Hematopoietic multipotent progenitor cell treated with erythropoietin and hydrocortisone succinate and interleukin-3 and kit ligand, for 17 days (in vitro differentiated cells): ENCODE measurements at places on chromosomes 12 and 14.

- no peak for DNase-seq
These were observed 545.0 kb upstream of the FBXO33 start for GRCh38 chr14:39977198-39977597.

GRCh38 chr12:102551186-102551585 lies 70.8 kb upstream of the IGF1 start:
- no peak for DNase-seq

GRCh38 chr14:105070760-105071137 lies 5.5 kb upstream of the GPR132 start:
- no peak for DNase-seq

DNA sequence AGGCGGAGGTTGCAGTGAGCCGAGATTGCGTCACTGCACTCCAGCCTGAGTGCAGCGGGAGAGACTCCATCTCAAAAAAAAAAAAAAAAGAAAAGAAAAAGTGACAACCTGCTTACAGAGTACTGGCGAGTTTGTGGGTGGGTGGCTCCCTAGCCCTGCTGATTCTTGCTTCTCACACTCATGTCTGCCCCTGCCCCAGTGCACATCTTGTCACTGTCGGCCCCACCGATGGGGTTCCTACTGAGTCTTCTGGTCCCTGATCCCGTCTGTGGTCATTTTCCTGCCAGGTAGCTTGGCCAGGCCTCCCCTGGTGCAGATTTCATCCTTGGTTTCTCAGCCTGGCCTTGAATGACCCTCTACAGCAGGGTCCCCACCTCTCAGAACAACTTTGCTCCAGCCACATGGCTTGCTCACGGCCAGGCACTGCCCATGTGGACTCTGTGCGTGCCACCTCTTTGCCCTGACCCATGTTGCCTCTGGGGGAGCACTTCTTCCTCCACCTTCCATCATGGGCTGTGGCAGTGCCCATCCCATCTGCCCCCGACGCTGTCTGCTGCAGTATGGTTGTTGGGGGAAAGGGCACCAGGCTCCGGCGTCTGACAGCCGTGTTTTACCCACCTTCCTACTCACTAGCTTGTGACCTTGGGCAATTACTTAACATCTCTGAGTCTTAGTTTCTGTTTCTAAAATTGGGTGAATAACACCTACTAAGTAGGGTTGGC lies 2.1 kb upstream of the PTPN6 start:
- no peak for DNase-seq

DNA sequence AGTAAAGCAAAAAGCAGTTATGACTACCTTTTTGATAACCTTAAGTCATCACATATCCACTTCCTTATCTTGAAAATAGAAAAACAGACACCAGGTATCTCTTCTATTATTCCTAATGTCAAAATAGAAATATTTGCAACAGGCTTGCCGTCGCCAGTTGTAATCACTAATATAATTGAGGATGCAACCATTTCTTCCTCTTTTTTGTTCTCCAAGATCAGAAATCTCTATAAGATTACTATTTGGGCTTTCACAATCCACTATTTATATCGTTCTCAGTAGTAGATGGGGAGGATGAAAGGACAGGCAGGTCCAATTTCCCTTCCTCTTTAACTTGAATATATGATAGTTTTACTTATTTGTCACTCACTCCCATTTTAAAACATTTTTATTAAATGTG lies 130.2 kb upstream of the HMGA2 start:
- DNase-seq: no peak

DNA sequence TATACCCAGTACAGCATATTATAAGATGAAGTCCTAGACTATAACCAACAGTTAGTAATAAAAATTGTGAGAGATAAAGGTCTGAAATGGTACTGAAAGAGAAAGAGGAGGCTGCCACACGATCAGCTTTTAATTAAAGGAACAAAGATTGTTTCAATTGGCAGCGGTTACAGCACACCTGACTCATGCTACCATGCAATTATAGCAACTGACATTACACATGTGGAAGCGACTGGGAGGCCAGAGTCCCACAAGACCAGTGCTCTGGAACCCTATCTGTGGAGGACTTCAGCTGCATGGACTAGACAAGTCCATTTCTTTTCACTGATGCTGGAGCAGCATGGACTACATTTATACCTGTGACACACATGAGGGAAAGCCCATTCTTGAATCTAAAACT lies 55.2 kb downstream of the SEL1L start:
- DNase-seq: no peak
